ENCODE measurements at places on chromosomes 2 and 18.

- no peak for DNase-seq
Measured at GRCh38 chr2:64612575-64613195, 41.0 kb downstream of the SERTAD2 start.

DNA sequence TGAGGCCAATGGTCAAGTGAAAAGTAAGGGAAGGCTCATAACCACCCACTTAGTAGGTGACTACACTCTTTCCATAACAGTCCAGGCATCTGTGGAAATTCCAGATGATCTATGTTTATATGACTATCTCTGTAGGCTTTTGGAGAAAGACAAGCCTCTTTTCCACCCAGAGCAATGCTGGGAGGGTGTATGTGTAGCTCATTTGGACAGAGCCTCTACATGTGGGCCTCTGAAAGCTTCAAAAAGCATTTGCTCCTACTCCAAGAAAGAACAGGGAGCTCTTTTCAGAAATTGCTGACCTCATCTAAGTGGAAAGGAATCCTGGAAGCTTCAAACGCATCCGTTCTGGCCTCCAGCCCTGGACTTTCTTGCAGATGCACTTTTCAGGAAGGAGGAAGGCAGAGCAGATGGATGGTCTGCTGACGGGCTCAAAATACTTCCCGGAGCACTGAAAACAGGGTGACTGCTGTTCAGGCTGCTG lies 308.7 kb downstream of the LRATD1 start:
- DNase-seq = no peak

DNA sequence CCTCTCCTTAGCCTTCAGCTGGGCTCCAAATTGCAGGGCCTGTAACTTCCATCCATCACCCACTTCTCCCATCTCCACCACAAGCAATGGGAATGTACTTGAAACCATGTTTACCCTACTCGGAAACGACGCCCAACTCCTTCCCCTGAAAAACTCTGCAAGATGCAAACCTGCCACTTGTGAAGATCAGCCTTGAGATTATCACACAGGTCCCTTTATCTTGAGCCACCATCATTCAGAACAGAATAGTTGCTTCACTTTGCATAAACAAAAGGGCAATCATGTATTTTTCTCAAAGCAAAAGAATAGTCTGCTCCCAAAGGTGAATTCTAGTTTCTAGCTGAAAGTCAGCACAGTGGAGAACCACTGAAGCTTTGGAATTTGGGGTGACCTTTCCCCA lies 75.8 kb downstream of the TNFRSF11A start:
- no peak for DNase-seq

- no peak for DNase-seq
Measured at GRCh38 chr2:189561371-189562038, 19.1 kb downstream of the SLC40A1 start.
